ENCODE measurements at places on chromosomes 5 and 9.

- H3K4me1 ChIP-seq = no peaks in the 10 kb centered on the region
- no peak for DNase-seq
- peaks cover 6% of the 10 kb centered on the region for H3K36me3 ChIP-seq
Measured at GRCh38 chr5:119171686-119172085, 100.8 kb downstream of the DMXL1 start.

DNA sequence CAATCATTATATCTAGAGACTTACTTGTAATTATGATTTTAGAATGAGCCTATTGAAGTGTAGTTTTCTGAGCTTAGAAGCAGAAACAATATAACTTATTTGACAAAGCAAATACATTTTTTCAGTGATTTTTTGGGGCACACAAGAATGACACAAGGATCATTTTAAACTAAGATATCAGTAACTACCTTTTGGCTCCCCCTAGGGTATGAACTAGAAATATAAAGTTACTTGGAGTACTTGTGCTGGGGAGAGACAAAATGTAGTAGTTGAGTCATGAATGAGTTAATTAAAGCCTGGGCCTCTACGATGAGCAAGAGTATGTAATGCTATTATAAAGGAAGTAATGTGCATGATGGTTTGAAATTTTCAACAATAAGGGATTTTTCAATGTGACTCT, 1244.1 kb upstream of the ACO1 start:
- no peaks in the 10 kb centered on the region for H3K36me3 ChIP-seq
- H3K4me1 ChIP-seq = no peaks in the 10 kb centered on the region
- H3K4me3 ChIP-seq = no peak overlapping the region
- H3K27me3 ChIP-seq = no peaks in the 10 kb centered on the region
- DNase-seq = no peak
- H3K27ac ChIP-seq = no peak overlapping the region

- H3K4me3 ChIP-seq = no peak overlapping the region
- no peak for DNase-seq
- no peaks in the 10 kb centered on the region for H3K4me1 ChIP-seq
- H3K27me3 ChIP-seq = peaks cover 13% of the 10 kb centered on the region
- no peak overlapping the region for H3K27ac ChIP-seq
Measured at GRCh38 chr9:137157618-137158415, 12.0 kb downstream of the LRRC26 start.

GRCh38 chr9:124088476-124088837, 76.9 kb downstream of the LHX2 start:
- no peaks in the 10 kb centered on the region for H3K36me3 ChIP-seq
- H3K4me3 ChIP-seq = no peak overlapping the region
- no peaks in the 10 kb centered on the region for H3K27me3 ChIP-seq
- H3K27ac ChIP-seq = no peak overlapping the region
- no peak for DNase-seq

All from right atrium auricular region (tissue), 2 donors.